Right forelimb (tissue), 1 donor: ENCODE measurements at places on chromosomes 1 and 21.

DNA sequence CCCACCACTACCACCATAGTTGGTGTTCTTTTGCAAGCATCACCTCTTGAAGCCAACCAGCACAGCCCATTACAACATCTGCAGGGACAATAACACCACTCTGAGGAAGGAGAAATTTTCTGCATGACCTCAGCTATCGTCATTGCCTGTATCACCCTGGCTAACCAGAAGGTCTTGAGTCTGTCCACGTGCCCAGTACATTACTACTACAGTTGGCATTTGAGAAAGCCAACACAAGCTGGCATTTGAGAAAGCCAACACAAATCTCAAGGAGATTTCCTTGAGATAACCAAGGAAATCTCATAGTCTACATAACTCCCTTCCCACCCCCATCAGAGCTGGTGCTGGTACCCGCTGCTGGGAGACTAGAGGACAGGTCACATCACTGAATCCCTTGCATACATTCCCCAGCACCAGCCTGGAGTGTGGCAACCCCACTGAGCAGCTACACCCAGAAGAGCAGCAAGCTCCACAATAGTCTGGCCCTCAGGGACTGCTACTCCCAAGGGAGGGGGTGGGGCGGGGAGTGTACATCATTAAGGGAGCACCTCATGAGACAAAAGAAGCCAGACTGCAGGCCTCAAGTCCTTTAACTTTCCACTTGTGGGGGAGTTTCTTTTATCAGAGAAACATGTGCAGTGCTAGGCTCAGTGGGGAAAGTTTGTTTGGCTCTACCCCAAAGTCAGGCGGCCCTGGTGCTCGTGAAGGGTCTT lies 46.0 kb upstream of the GUCA2A start:
- DNase-seq = no peak

DNA sequence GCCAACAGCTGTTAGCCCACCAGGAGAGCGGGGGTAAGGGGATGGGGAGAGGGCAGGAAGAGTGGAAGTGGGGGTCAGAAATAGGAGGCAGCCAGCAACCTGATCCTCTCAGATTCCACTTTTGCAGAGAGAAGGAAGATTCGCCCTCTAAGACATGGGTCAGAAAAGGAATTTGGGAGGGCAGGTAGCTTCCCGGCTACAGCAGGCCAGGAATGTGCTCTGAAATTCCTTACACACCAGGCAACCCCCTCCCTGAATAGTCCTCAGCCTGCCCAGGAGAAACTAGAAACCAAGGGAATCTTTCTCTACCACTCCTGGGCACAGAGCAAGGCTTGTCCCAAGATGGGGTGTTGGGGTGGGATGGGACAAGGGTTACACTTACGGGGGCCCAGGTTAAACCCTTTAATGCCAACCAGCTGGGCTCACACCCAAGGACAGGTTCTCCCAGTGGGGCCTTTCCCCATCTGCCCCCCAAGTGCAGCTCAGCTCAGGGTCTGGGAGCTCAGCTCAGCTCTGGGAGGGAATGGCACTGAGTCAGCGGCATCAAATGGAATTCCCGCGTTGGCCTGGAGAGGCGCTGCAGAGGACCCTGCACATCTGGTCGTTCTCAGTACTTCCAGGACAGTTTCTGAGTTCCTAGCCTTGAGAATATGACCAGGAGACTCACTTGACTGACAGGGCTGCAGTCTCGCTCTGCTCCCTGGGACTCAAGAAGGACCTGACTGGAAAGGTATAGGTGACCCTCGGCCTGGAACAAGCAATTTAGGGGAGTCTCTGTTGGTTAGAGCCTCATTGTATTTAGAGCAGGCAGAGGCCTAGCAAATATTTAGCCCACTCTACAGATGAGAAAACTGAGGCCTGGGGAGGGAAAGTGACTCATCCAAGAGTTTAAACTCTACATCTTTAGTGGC lies 761 bp downstream of the TNNT2 start:
- peak; percentile 55 for DNase-seq

GRCh38 chr1:189834813-189835212 lies 642.9 kb downstream of the BRINP3 start:
- no peak for DNase-seq

DNA sequence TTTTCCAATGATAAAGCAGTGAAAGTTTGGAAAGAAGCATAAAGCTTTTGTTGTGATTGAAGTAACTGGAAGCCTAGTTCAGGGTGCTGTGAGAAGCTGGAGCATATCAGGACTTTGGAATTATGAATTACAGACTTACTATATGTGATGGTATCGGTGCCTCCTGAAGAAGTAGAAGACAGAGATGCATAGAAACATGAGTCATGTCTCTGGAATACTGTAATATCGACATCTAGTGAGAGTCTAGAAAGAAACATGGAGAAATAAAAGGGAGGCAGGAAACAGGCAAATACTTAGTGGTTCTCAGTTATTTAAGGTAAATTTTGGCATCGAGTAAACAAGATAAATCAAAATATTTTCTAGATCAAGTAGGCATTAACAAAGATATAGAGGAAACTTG lies 103.0 kb downstream of the CAMTA1 start:
- DNase-seq = no peak

- no peak for DNase-seq
Observed at GRCh38 chr1:100087396-100087795, 45.3 kb downstream of the SASS6 start.
